Frontal cortex (tissue), 4 donors: ENCODE measurements at places on chromosomes 7 and 10. TPM values are rescaled to one million over a fixed set of nuclear protein-coding genes. Genes with fewer than 3 reads are reported as not detected.

DNA sequence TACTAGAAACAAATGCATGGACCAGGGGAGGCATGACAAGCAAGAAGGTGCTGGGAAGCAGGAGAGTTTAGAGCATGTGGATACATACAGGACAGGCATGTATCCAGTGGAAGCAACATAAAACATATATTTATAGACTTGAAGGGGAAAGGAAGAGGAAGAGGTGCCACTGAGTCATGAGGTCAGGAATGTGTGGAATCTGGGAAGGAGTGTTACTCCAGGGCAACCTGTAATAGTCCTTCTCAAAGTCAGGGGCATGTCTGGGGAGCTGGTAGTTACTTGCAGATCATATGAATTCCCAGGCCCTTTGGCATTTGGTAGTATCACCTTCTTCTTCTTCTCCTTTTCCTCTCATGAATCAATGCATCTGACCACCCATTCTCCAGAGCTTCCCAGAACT lies 246.6 kb downstream of the XPNPEP1 start:
- no peak for DNase-seq

GRCh38 chr7:112211348-112211907 lies 4.9 kb downstream of the ZNF277 start:
- DNase-seq: no peak

HGF gene
- 5.7 TPM for total RNA-seq

COL17A1 gene
- total RNA-seq: under 0.01 TPM
